ENCODE measurements at places on chromosomes 7 and 10. TPM values are rescaled to one million over a fixed set of nuclear protein-coding genes. Genes with fewer than 3 reads are reported as not detected.

Gene LHPP
- 16.8 TPM for total RNA-seq

Gene C7orf57
- total RNA-seq, result not detected

Gene PDE1C
- total RNA-seq, result not detected

Gene ITIH5
- not detected for total RNA-seq

Gene MYL10
- total RNA-seq, result not detected

Gene PPP1R3C
- total RNA-seq, result 0.07 TPM
